ENCODE measurements at places on chromosomes 11 and 22.

GRCh38 chr22:21921729-21922128 is 30.9 kb downstream of the PPM1F start:
- DNase-seq = no peak

- DNase-seq = no peak
These were observed 495 bp downstream of the HYOU1 start for GRCh38 chr11:119056421-119056999.

- DNase-seq = peak; percentile 49
These were observed 481 bp downstream of the ANGPTL5 start for GRCh38 chr11:101915791-101916291.

DNA sequence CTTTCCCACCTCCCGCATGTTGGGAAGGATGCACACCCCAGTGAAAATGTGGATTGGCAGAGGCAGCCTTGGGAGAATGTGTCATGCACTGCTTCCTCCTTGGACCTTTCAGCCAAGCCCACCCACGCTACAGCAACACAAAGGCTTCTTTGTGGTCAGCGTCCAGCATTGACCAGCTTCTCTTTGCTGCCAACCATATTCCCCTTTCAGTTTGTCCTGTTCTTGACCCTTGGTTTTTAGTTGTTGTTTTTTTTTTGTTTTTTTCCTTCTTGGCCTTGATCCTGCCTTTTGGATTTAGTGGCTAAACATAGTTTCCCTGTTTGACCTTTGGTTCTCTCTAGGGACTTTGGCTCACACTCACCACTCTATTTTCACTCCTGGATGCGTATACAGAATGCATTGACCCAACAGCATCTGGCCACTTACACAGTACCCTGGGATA is 573.6 kb downstream of the INSC start:
- DNase-seq = peak; percentile 31

GRCh38 chr11:120929664-120930154 is 94.2 kb upstream of the TBCEL start:
- DNase-seq = peak; percentile 46

DNA sequence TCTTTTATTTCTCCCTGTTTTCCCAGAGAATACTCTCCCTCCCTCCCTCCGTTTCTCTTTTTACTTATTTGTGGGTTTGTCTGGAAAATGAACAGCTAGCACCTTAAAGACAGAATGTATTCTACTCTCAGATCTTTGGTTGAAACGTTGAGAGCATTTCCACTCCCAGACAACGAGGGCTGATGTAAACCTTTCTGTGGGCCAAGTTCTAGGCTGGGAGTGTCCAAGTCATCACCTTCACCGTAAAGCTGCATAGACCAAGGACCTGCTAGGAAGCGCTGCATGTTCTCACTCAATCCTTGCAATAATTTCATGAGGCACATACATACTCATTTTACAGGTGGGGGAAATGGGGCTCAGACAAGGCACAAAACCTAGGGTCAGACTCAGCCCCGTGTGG is 32.4 kb downstream of the MYH9 start:
- DNase-seq = peak; percentile 75
